ENCODE measurements at places on chromosomes 4 and X.
A peak's percentile ranks its signal among the peaks of the same experiment; 100 is the strongest.

GRCh38 chr4:56757821-56758411, 63.6 kb downstream of the SPINK2 start:
- peak; percentile 36 for DNase-seq

DNA sequence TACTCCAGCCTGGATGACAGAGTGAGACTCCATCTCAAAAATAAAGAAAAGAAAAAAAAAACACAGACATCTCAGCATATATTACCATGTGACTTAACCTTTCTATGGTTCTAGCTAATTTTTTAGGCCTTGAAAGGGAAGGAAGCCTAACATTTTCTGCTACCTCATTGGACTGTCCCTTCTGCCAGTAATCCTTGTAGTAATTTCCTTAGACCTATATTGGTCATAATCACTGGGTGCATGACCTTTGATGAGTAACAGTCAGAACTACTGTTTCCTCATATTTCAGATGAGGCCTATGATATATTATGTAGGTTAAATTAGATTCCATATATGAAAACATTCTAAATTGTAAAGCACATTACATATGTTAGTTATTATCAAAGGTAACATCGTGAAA, 9.6 kb downstream of the XIAP start:
- no peak for DNase-seq

DNA sequence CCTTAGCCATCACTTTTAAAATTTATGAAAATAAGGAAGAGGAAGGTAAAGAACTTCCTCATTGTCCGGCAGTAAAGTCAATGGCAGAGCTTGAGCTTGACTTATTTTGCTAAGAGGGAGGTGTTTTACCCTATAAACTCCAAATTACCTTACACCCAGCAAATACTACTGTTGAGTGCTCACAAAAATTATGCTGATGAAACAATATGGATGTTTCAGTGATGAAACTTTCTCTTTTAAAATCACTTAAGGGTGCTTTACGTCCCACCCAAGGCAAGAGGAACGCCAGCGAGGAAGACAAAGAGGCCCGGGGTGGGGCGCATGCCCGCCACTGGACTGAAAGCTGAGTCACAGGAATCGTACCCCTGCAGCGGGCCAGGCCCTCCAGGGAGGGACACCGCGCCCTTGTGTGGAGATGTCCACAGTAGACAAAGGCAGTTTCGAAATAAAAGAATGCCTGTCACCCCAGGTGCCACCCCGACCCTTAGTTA, 560 bp upstream of the TMSB4X start:
- no peak for DNase-seq

- no peak for DNase-seq
These were observed 231.8 kb upstream of the AGA start for GRCh38 chr4:177673985-177674489.

GRCh38 chrX:28135378-28136047, 154.3 kb upstream of the DCAF8L1 start:
- no peak for DNase-seq

DNA sequence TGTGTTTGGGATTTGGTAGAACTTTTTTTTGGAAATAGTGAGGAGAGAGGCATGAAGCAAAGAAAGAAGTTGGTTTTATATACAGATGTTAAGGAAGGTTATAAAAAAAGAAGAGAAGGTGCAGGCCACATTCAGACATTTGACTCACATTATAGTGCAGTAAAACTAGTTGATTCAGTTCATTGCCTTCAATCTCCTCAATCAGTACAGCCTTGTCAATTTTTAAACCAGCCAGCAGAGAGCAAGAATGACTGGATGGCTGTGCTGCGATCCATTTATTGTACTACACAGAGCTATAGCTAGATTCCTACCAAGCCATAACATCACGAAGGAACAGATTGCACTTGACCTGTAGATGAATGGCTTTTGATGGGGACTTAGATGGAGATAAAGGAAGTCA, 79.7 kb upstream of the LSM6 start:
- DNase-seq, result no peak

DNA sequence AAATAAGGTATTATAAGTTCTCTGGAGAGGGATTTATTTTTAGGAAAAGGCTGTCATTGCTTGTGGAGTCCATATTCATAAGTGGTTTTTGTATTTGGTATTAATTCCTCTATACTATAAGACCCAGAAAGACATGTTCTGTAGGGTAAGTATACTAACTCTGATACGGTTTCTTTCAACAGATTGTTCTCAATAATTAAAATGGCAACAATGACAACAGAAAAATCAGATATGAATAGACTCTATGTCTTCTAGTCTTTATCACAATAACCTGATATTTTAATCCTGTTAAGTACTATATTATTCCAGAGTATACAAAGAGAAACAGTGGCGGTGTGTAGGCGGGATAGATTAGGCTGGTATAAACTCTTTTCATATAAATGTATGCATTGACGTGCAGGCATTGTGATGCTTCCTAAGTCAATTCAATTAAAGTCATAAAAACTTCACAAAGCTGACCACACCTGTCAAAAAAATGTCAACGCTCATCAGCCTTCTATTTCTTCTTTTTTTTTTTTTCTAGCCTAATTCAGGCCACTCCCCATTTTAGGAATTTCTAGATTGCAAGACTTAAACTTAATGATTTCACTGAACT, 150.4 kb downstream of the TRIML1 start:
- DNase-seq, result no peak

DNA sequence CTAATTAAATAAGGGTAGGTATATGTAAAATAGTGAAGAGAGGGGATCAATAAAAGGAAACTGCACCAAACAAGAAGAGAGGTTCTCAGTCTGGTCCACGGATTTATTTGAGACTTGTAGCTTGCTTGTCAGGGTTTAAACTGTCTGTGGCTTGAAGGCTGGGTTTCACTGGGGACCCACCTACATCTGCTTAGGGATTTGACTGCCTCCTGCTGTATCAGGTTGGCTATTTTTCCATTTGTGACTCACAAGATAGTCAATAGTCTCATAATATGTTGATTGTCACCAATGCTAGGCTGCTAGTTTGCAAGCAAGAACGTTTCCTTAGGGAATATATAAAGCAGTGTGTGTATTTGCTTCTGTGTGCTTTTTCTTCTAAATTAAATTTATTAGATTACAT, 1950.7 kb upstream of the IGFBP7 start:
- no peak for DNase-seq

DNA sequence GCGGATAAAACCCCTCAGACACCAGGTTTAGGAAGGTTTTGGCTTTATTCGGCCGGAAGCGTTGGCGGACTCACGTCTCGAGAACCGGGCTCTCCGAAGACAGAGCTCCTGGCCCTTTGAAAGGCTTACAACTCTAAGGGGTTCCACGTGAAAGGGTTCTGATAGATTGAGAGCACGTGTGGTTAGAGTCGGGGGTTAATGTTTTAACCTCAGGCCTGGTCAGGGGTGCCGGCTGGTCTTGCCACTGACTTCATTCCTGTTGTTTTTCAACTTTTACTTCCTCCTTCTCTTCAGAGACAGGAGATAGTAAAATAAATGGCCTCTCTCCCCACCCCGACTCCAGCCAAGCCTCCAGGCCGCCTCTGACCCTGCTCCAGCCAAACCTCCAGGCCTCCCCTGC, 4.7 kb upstream of the ASMT start:
- DNase-seq, result no peak

GRCh38 chrX:1336948-1337779, 579 bp downstream of the IL3RA start:
- no peak for DNase-seq

DNA sequence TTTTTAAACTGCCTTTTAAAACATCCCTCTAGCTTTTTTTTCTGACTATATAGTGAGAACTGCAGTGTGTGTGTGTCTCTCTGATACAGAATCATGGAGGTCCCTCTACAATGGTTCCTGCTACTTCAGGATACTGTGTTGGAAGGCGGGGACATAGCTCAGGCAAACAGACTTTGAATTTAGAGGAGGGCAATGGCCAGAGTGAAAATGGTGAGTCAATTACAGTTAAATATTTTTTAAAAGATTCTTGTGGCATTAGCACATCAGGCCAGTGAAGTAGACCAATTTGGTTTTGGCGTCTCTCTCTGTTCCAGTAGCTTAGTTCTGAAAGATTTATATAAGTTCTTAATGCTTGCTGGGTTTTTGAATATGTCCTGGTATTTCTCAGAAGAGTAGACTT, 47.1 kb downstream of the ALG13 start:
- no peak for DNase-seq

Data from right lung (tissue), 10 donors.